Endodermal cell (in vitro differentiated cells): ENCODE measurements at places on chromosomes 4 and X.
A peak's percentile ranks its signal among the peaks of the same experiment; 100 is the strongest.

- DNase-seq = no peak
Observed at GRCh38 chr4:111957997-111958396, 187.3 kb upstream of the FAM241A start.

- DNase-seq = no peak
Observed at GRCh38 chr4:61771056-61771455, 570.9 kb downstream of the ADGRL3 start.

GRCh38 chr4:141576585-141577110 is 59.7 kb upstream of the IL15 start:
- no peak for DNase-seq

DNA sequence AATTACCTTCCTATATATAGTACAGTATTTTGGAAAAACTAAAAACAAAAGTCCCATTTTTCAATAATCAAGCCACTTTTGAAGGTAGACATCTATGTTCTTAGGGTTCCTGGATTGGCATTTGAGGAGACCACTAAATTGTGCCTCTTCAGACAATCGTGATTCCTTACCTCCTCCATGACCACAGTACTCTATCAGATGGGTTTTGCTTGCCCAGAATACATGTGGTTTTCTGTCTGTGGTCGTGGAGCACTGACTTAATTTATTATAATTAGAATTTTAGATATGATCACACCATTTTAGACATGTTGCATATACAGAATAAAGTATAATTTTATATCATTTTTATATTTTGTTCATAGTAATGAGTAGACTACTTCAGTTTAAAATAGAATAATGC is 67.9 kb downstream of the NDST3 start:
- DNase-seq = no peak

- DNase-seq = no peak
Observed at GRCh38 chr4:84944947-84945346, 21.5 kb downstream of the WDFY3 start.

- peak; percentile 92 for DNase-seq
Observed at GRCh38 chr4:39976141-39976944, 1.4 kb downstream of the PDS5A start.

- DNase-seq = no peak
Observed at GRCh38 chrX:120372667-120373370, 10.9 kb downstream of the ATP1B4 start.

- DNase-seq = no peak
Observed at GRCh38 chrX:40683245-40683644, 35.9 kb upstream of the CXorf38 start.

- peak; percentile 81 for DNase-seq
Observed at GRCh38 chrX:103063191-103063845, 653 bp downstream of the BEX1 start.

DNA sequence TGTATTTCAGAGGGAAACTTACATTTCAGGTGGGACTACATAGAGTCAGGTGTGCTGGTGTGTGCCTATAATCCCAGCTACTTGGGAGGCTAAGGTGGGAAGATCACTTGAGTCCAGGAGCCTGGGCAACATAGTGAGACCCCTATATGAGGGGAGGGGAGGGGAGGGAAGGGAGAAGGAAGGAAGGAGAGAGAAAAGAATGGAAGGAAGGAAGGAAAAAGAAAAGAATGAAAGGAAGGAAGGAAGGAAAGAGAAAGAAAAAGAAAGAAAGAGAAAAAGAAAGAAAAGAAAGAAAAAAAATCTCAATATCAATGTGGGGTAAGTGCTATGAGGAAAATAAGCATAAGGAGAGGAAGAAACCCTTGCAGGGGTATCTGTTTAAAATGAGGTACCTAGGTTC is 43.6 kb upstream of the RAB33B start:
- DNase-seq = no peak

DNA sequence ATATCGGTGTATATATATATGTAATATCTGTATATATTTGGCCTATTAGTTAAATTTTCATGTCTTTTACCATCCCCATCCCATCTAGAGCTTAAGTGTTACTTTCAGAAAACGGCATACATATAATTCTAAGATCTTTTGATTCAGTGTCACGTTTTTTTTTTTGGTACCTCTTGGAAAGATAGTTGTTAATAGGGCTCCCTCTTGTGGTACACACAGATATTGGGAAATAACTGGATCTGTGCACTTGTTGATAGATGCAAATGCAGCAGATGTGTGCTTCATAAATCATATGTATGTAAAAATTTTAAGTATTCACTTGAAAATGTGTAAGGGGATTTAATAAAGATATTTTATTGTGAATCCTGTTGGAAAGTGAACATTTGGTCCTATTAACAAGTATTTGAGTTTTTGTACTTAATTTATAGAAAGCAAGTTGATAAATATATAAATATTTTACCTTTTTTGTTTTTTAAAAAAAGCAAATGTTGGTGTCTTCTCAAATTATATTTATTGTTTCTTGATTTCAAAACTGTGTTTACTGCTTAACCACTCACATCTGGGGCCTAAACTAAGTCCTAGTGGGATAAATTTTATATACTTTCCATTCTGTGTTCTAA is 74.7 kb downstream of the PAQR3 start:
- no peak for DNase-seq

DNA sequence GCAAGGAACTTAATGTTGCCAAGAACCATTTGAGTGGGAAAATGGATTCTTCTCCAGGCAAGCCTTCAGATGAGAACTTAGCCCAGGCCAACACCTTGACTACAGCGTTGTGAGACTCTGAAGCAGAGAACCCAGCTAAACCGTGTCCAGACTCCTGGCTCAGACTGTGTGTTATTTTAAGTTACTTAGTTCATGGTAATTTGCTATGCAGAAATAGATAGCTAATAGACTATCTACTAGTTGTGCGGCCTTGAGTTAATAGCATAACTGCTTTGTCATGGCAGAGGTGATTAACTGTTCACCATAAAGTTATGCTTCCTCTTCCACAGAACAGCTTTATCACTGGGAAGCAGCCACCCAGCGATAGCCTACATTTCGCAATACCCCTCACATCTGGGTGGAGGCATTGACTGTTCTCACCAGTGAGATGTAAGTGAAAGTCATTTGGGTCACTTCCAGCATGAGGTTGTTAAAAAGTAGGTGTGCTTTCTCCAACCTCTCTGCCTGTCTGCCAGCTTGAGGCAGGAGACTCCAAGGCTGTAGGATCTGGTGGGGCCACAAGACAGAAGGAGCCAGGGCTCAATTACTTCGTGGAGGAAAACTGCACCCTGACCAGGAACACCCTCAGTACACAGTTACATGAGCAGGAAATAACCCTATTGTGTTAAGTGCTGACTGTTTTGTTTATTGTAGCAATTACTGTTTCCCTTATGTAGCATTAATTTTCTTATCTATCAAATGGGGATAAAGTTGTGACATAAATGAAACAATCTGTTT is 94.2 kb downstream of the GPAT3 start:
- no peak for DNase-seq

DNA sequence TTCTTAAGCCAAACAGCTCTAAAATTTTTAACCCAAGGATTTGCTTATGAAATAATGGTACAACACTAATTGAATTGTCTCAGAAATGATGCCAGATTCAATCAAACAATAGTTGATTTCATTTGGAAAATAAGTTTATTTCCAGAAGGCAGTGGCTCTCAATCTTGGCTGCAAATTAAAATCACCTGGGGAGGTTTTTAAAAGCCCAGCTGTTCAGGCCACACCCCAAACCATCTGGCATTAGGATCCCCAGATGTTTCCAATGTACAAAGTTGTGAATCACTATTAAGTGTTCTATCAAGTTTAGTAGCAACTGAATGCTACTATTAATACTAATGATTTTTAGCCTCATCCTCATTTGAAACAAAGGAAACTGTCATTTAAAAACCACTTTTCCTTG is 22.2 kb downstream of the TMEM184C start:
- DNase-seq = no peak

DNA sequence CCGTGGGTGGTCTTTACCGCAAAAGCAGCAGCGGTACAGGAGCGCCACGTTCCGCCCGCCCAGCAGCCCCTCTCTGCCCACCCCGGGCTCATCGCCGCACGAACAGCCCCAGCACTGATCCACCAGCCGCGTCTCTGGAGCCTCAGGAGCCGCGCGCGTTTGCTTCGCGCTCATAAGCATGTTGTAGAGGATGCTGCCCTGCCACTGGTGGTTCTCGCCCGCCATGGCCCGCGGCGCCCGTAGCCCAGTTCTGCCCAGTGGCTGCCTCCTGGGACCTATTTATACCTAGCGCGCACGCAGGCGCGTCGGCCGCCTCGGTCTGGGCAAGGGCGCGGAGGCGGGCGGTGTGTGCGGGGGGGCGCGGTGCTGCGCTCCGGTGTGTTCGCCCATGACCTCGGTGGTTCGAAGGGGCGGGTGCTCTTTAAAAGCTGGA is at the start of gene NR0B1:
NR0B1 (minus strand) TSS at position 252 of the 433 bp plus-strand sequence; CDS start at position 225, 27 bp downstream.
- DNase-seq = peak; percentile 71

DNA sequence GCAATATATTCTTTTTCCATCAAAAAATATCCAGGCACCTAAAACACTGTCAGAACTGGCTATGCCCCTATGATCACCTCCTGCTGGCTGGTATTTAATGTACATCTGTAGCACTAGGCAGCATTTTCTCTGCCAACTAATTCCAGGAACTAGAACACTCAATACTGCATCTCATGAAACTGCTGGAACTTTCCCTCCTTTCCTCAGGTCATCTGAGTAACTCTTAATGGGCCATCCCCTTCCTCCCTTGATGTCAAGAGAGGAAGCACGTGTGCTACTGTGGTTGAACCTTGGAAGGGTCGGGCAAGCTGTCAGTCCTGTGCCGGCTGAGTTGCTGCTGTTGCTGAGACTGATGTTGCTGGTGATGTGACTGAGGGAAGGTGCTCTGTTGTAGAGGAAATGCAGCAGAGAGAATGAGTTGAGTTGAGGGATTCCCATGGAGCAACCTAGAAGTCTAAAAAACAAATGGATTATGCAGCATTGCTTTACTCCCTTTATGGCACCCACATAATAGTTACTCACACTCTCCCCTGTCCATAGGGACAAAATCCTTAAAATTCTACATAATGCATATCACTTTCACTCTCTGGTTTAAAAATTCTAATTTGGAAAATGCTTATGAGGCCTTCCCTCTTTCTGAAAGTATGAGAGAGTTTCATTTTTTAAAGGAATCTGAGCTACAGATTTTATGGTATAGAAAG is 39.5 kb downstream of the TMEM165 start:
- no peak for DNase-seq

DNA sequence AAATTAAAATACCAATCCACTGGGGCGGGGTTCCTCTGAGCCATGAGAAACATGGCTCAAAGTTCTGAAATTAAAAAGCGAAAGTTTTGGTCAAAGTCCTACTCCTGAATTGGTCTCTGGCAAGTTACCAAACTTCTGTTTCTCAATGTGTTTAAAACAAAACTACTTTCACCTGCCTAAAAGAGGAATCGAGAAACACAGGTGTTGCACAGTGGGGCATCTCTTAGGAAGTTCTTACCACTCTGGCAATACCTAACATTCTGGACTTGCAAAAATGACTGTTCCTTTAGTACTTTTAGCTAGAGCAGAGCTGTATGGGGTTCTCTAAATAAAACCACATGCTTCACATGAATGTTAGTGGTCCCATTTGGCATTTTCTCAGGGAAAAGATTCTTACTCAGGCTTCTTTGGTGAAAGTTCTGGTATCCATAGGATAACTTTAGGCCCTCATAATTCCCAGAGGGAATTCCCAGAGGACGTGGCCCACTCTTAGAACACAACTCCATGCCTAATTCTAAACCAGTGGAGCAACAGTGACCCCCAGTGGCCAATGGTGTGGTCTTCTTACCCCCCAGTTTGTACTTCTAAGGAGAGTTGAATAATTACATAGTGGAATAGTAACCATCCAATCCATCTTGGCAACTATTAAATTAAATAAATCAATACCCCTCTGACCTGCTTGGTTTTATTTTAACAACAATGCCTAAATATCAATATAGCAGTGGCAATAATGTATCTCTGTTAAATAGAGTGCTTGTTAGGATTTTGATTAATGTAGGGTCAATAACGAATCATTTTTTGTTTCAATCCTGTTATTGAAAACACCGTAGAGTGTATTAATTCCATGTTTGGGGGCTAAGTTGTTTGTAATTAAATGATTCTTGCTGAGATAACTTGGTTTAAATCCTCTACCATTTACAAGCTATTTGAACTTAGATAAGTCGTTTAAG is 21.9 kb downstream of the BMP3 start:
- peak; percentile 94 for DNase-seq

- peak; percentile 90 for DNase-seq
Observed at GRCh38 chr4:165016971-165017370, 14.8 kb upstream of the TRIM60 start.

DNA sequence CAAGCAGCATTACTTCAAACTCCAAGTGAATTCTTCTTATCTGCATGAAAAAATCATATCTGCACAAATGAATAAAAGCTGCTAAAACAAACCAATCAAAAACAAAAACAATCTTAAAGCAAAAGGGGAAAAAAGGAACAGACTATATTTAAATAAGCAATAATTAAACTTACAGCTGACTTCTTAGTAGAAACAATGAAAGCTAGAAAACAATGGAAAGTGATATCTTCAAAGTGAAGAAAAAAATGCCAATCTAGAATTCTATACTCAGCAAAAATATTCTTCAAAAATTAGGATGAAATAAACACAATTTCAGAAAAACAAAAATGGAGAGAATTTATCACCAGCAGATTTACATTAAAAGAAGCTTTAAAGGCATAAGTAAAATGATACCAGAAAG is 20.0 kb downstream of the STBD1 start:
- no peak for DNase-seq

DNA sequence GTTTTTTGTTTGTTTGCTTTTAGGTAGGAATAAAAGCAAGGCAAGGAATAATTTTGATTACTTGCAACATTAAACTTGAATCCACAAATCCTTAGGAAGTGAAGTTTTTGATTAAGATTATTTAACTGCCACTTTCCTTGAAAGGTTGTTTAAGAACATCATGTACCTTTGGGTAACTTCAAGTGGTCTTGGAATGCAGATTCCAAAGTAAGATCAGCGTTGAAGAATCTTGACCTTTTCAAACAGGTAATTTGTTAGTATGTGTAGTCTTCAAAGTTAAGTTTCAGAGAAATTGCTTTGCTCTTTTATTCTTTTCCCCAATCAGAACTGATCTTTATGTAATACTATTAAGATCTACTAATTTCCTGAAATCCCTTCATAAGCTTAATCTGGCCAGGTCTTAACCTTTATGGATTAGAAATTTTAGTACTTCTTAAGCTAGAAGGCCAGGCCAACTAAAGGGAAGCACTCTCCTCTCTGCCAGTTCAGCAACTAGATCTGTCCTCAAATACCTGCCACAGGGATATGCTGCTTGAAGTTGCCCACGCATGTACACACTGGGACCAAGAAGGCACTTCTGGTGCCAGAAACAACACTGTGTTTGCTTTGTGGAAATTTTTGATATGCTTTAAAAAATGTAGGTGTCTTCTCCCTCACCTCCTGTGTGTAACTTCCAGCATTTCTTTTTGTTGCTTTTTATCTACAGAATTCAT is 7.4 kb downstream of the NPNT start:
- no peak for DNase-seq

- DNase-seq = no peak
Observed at GRCh38 chr4:26081795-26082498, 167.9 kb downstream of the SMIM20 start.

DNA sequence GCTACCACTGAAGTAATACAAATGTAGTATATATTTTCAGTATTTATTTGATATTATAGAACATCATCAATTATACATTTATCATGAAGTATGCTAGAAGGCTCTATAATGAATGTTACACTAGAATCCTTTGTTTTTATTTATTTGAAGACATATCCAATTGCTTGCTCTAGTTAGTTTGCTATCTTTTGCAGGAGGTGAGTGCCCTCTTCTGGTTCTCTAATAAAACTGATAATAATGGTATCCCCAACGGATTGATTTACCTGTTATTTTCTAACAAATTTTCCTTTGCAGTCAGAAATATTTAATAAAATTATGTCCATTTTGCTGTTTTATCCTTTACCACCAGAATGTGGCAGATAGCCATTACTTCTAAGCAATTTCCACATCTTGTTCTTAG is 274.3 kb upstream of the TACR3 start:
- no peak for DNase-seq

- no peak for DNase-seq
Observed at GRCh38 chr4:89754531-89754930, 82.4 kb downstream of the SNCA start.
